ENCODE measurements at places on chromosomes 16 and 17.

DNA sequence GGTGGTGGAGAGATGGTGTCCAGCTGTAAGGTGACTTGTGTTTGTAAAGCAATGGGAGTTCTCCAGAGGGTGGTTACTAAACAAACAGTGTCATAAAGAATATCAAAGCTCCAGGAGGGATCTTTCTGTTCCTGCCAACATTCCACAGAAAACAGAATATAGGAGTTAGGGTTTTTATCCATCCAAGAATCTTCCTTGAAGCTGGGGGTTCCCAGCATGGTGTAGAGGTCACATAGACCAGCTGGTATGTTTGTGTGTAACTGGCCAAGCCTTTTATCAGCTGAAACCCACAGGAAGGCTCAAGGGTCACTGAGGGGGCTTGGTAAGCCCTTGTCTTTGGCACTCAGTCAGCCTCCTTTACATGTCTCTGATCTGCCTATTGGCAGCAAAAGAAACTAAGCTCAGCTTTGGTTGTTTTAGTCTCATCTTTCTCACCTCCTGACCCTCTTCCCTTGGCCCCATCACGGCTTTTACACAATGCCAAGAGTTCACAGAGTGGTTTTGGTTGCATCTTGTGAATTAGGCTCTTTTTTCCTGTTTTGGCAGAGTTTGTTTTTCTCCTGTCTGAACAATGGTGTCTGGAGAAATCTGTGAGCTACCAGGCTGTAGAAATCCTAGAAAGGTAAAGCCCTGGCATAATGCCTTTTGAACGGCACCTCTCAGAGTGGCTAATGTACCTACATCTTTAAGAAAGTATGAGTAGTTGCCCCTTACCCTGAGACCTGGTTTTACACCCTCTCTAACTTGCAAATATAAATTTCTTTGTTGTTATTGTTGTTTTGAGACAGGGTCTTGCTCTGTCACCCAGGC is 4.6 kb downstream of the CNTD1 start:
- DNase-seq: no peak

DNA sequence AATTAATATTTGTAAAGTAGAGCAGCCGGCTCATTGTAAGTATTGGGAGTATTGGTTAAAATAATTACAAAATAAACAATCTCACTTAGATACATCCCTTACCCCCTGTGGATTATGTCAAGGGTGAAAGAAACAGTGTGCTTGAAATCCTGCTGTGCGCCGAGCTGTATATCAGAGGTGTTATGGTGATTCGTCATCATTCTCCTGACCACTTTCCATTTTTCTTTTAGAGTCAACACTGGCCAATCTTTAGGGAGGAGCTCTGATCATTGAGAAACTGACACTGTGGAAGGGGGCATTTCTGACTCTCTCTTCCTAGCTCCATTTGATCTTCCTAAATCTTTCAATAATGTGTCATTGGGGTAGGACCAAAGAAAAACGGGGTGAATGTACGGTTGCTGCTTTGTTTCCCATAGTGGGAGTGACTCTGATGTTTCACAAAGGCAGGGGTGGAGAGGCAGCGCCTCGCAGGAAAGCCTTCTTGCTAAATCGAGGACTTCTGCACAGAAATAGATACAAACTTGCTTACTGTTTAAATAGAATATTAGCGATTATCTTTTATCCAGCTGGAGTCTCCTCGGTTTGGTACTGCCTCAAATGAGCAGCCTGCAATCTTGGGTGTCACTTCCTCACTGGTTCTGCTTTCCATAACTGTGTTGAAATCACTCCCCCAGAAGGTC is 123.4 kb downstream of the PRKCB start:
- DNase-seq: no peak

DNA sequence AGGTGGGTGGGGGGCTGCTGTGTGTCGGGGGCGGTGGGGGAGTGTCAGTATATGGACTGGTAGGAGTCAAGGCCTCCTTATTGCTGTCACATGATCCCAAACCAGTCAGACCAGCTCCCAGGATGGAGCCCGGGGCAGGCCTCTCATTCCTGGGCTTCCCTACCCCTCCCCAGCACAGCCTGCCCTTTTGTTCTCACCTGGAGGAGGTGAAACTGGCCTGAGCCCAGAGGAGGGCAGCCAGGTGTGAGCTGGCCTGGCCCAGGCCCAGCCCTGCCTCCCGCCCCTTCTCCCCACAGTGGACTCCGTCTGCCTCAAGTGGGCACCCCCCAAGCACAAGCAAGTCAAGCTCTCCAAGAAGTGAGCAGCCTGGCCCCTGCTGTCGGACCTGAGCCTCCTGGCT is 4.6 kb downstream of the PRSS8 start:
- DNase-seq: no peak

DNA sequence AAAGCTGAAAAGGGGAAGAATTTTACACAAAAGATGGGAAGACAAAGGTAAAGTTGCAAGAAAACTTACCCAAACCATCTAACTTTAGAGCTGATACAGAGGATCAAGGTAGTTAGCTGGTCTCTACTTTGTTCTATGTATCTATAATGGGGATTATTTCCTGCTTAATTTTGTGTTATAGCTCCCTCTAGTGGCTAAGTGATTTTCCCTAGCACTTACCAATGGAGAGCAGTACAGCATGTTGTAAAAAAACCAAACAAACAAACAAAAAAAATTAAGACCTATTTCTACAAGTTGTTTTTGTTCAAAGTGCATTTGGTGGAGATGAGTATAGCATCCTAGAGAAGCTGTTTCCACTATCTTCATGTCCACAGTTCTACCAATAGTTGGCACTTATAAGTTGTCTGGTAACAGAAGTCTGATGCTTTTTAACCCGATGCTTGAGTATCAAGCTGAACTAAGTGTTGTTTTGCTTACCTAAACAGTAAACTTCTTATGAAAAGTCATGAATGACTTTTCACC is 7.5 kb downstream of the SRSF1 start:
- no peak for DNase-seq

DNA sequence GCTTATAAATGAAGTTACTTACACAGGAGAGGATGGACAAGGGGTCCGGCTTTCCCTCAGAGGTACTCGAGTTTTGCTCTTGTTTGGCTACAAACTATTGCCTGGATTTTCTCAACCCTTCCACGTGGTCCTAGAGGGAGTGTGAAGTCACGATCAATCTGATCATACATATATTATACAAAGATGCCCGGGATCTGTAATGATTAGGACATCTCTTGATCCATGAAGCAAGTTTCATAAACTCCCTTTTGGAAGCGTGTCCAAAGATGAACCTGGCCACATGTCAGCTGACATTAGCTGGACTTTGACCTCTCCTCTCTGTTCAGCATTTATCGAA is 2.3 kb upstream of the CDH11 start:
- DNase-seq: no peak

- DNase-seq: peak; percentile 87
Observed at GRCh38 chr17:37489197-37490001, at the start of gene DUSP14. Gene DUSP14 (plus strand): TSS chr17:37489891. CDS start chr17:37512273, 22,382 bp downstream.

GRCh38 chr16:85025781-85026653 is 1.6 kb upstream of the KIAA0513 start:
- no peak for DNase-seq

DNA sequence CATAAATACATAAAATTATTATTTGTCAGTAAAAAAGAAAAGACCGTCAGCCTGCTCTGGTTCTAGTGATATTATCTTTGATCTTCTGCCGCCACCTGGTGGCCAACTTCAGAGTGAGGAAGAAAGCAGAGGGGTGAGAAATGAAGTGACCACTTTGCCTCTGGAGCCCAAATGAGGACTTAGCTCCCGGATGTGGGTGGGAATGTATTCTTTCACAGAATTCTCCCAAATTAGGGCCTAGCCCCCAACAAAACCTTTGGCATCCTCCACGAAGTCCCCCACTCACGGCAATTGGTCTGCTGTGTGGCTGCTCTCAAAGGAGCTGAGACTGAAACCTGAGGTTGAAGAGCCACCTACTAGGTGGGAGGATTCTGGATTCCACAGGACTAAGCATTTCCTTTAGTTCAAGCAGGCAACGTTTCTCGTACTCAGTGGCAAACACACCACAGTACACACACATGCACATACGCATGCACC is 4.9 kb upstream of the ZNF267 start:
- peak; percentile 83 for DNase-seq

GRCh38 chr17:29155966-29156338 is 24.2 kb downstream of the MYO18A start:
- DNase-seq: no peak

GRCh38 chr16:69165584-69165983 is 21.4 kb upstream of the SNTB2 start:
- DNase-seq: no peak

DNA sequence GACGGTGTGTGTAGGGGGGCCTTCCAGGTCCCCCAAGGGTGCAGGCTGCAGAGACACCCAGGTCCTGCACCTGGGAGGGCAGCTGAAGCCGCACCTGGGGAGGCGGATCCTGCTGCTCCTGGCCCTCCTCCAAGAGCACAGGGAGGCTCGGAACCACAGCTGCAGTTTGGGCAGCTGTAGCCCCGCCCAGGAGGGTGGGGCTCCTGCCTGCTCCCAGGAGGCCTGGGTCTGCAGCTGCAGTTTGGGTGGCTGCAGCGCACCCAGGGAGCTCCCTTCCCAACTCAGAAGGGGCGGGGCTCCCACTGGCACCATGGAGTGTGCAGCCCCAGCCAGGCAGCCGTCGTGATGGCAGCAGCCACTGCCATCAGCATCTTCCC is 69.4 kb upstream of the NKD1 start:
- DNase-seq: peak; percentile 34

DNA sequence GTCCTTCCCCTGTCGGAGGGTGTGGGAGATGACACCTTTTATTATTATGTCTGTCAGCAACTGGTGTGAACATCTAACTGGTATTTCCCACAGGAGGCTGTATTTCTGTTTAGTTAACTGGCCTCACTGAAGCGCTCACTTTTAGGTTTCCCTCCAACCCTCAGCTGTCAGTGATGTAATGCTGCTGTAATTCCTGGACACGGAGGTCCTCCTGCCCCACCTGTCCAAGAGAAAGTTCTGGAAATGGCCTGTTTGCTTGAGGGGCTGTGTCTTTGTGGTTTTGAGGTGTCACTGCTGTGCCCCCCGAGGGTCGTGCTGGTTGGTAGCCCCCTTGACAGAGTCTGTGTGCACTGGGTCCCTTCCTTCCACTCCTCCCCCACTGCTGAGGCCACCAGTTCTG is 11.5 kb downstream of the KCNJ12 start:
- no peak for DNase-seq

- peak; percentile 93 for DNase-seq
Observed at GRCh38 chr17:43024407-43025289, at the start of gene RND2. Gene RND2 (plus strand): TSS chr17:43025231. CDS start chr17:43025348, 117 bp downstream.

DNA sequence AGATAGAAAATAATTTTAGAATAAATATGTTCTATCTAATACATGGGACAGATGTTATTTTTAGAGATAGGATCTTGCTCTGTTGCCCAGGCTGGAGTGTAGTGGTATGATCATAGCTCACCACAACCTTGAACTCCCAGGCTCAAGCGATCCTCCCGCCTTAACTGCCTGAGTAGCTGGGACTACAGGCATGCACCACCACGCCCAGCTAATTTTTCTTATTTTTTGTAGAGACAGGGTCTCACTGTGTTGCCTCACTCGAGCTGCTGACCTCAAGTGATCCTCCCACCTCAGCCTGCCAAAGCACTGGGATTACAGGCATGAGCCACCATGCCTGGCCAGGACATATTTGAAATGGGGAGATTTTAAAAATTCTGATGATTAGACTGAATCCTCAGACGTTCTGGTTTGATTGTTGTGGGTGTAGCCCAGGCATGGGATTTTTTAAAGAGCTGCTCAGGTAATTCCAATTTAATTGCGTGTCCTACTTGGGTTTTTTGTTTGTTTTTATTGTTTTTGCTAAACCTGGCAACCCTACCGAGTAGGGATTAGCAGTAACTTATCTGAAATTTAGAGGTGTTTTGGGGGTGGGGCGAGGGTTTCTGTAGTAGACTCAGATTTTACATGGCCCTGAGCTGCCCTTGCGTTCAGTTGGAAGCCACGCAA is 142.9 kb downstream of the RAB11FIP4 start:
- no peak for DNase-seq

GRCh38 chr17:27525836-27526603 is 69.8 kb downstream of the KSR1 start:
- no peak for DNase-seq

DNA sequence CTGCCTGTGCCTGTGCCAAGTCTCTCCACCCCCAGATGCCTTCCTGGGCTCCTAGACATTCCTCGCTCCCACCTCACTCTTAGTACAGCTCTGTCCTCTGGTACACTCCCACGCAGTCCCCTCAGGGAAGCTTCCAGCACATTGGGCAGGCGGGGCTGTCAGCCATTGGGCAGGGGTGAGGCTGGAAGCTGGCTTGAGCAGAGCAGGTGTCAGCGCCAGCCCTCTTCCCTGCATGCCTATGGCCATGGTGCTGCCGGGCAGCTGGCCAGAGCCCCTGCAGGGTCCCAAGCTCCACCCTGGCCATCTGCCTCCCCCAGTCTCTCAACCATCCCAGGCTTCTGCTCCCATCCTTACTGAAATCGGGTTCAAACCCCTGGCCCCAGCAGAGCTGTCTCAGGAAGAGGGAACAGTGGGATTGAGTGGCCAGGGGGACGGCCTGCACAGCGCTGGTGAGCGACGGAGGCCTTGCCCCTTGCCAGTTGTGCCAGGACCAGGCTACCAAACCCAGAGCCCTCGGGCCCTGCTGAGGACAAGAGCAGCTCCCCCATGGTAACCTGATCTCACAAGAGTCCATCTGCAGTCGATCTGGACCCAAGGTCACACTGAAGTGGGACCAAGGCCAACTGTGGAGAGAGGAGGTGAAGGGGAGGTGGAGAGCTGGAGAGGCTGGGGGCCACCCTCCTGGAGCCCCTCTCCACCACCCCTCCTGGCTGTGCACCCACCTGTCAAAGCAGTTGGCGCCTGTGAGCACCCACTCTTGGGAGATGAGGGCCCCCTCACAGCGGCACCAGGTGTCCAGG is 2.4 kb upstream of the B9D1 start:
- peak; percentile 57 for DNase-seq

GRCh38 chr16:23486480-23486879 is 23.8 kb downstream of the GGA2 start:
- peak; percentile 7 for DNase-seq

DNA sequence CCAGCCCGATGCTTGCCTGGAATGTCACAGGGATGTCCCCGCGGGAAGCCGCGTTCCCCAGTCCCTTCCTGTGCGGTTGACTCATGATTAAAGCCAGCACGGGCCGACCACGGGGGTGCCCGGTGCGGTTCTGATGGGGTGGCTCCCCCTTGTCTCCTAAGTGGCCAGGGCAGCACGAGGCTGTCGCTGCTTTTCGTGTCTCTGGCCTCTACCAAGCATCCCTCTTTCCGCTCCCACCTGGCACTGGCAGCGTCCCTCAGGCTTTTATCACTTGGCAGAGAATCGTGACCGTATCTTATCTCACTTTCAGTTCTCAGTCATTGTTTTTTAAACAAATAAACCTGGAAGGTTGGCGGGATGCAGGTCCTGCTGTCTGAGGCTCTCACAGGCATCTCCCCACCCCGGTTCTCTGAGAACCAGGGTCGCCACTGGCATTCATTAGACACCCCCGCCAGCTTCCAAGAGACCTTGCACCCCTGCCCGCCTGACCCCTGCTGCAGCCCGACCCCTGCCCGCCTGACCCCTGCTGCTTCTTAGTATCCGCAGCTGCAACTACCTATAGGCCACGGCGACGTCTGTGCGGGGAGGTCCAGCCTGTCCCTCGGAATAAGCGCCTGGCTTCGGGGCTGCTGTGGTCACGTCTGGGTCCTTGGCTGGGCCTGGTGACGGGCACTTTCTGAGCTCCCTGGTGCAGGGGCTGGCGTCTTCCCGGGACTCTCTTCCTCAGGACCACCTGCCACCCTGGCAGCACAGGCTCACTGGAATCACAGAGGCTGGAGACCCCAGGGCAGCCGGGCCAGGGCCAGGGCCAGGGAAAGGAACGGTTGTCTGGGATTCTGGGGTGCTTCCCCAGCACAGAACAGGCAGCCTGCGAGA is 7.5 kb downstream of the C1QTNF8 start:
- DNase-seq: no peak

All from right forelimb (tissue), 1 donor.